Activated T-helper 17 cell treated with anti-CD3 and anti-CD28 coated beads, Interleukin-2, amount 50 U/mL, for 72 hours (primary cell): ENCODE measurements at places on chromosomes 3 and 15. TPM values are rescaled to one million over a fixed set of nuclear protein-coding genes. Genes with fewer than 3 reads are reported as not detected.

DNA sequence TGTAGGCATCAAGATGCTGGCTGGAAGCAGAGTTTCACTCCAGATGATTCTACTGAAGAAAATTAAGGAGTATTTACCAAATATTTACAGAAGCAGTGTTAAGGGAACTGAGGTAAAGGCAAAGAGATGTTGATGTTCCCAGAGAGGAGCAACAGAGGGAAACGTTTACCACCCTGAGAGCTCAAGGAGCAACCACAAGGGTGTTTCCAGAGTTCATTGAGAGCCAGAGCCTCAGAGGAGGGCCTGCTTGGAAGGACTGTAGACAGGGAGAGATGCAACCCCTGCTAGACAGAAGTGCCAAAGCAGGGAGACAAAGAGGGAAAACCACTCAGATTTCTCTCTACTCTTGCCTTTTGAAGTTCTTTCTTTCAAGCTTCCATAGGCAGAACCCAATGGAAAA, 474.5 kb downstream of the RBMS3 start:
- no peak for ATAC-seq

DNA sequence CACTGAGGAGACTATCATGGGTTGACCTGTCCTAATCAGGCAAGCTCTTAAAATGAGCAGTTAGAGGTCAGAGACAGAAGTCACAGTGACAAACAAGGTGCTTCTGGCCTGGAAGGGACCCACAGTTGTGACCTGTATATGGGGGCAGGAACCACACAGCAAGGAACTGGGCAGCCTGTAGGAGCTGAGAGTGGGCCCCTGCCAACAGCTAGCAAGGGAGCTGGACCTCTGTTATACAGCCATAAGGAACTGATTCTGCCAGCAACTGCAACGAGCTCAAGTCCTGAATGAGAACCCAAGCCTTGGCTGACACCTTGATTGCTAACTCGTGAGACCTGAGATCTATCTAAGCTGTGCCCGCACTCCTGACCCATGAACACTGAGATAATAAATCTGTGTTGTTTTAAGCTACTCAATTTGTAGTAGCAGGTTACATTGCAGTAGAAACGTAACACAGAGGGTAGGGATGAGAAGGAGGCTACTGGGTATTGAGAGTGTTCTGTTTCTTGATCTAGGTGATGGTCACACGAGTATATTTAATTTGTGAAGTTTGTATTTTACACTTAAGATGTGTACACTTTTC, 44.5 kb upstream of the MAGI1 start:
- ATAC-seq: no peak

DNA sequence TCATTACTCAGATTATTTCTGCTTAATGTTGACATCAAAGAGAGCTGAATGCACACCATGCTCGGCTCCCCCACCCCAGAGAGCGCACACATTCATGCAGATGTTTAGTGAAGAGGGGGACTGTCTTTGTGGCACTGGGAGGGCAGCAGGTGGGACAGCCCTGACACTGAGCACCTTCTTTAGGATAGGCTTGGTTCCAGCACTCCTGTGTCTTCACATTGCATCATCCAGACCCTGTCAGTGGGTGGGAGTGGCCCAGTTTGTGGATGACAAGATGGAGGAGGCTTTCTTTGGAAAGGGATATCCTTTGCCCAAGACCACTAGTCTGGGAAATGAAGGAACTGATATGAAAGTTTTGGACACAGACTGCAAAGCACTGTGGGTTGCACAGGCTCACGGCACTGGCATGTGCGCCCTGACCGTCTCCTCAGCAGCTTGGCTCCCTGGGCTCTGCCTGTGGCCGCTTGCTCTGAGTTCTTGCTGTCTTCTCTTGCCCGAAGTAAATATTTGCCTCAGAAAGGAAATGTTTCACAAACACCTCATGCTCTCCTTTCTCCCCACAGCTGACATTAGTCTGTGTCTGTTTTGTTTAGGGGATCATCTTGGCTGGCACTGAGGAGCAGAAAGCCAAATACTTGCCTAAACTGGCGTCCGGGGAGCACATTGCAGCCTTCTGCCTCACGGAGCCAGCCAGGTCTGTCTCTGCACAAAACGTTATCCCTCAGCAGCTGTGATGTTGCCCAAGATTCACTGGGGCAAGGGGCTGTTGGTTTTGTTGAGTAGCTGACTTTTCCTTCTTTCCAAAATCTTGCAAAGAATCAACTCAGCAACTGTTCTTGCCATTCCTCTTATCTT, 16.6 kb downstream of the ACAD9 start:
- ATAC-seq: no peak

TM6SF1 gene
- total RNA-seq: 0.61 TPM

DNA sequence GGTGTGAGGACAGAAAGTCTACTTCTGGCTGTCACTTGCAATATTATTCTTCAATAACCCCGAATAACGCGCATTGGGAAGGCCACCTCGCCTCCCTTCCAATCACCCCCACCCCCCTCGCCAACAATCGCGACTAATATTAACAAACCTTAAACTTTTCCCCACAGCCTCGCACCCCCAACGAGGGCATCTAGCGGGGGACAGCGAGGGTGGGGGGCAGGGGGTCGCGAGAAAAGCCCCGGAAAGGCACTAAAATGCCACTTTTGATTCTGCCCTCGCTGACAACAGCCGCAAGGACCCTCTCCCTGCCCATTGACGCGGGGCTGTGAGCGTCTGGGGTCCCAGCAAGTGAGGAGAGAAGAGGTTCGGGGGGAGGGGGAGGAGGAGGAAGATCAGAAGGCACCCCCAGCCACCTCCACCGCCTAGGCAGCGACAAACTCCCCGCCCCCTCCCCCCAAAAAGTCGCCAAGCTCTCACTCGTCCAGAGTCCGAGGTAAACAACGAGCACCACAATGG, 868 bp downstream of the SATB1 start:
- ATAC-seq: peak; percentile 0

UQCRC1 gene
- total RNA-seq: 177 TPM

SPTSSB gene
- not detected for total RNA-seq

GRCh38 chr3:53519065-53519709, 24.8 kb downstream of the CACNA1D start:
- ATAC-seq: no peak

GRK7 gene
- total RNA-seq: 0.09 TPM

- no peak for ATAC-seq
Measured at GRCh38 chr3:186121278-186121677, 12.4 kb upstream of the ETV5 start.

AGTR1 gene
- not detected for total RNA-seq

GRCh38 chr15:37900326-37901221, 33.9 kb upstream of the TMCO5A start:
- ATAC-seq: no peak

DNA sequence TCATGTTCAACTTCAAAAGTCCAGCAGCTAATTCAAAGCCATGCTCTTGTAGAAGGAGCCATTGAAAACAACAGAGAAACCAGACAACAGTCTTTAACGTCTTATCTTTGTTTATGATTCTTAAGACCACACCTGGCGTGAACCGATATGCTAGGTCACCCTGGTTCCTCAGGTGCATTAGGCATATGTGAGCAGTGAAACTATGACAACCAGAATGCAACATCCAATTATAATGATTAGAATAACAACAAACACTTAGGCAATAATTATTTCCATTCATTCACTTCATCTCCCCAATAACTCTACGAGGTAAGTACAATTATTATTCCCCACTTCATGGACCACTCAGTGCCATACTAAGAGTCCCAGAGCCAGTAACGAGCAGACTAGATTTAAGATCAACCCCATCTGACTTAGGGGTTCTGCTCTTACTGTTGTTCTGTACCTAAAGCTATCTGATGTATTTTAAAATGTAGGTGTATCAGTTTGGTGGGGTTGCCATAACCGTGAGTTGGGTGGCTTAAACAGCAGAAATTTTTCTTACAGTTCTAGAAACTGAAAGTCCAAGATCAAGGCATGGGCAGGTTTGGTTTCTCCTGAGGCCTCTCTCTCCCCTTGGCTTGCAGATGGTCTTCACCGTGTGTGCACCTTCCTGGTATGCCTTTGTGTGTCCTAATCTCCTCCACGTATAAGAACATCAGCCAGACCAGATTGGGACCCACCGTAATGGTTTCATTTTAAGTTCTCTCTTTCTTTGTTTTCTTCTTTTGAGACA, 997.8 kb upstream of the CFAP20DC start:
- peak; percentile 13 for ATAC-seq

DNA sequence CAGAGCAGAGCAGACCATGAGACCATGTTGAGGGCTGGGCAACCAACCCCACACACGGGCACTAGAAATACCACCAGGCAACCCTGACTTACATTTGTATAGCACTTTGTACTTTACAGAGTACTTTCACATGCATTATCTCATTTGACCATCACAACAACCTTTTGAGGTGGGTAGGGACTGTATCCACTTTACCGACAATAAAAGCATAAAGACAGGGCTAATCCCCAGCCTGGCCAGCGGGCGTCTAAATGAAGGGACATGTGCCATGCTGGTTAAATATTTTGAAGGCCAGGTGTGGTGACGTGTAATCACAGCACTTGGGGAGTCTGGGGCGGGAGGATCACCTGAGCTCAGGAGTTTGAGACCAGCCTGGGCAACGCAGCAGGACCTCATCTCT, 23.6 kb downstream of the RASGRP1 start:
- ATAC-seq: peak; percentile 15

- no peak for ATAC-seq
Measured at GRCh38 chr3:4664412-4664811, 171.3 kb downstream of the ITPR1 start.

BCL2A1 gene
- total RNA-seq: 77.0 TPM

DNA sequence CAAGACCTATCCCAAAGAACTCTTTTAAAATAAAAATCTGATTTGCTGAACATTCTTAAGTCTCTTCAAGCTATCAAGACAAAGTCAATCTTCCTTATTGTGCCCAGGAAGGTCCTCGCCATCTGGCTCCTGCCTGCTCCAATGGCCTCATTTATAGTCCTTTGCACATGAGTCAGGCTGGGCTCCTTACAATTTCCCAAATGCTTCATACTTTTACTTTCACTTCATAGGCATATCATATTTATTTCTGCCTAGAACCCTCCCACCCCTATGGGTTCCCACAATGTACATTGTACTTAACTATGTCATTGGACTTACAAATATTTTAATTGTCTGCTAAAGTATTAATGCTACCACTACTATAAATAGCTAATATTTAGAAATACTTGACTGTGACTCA, 9.1 kb downstream of the THRB start:
- ATAC-seq: no peak

GRCh38 chr3:118229196-118229595, 805.5 kb downstream of the IGSF11 start:
- no peak for ATAC-seq

TM4SF4 gene
- not detected for total RNA-seq

VIPR1 gene
- 12.1 TPM for total RNA-seq

DNA sequence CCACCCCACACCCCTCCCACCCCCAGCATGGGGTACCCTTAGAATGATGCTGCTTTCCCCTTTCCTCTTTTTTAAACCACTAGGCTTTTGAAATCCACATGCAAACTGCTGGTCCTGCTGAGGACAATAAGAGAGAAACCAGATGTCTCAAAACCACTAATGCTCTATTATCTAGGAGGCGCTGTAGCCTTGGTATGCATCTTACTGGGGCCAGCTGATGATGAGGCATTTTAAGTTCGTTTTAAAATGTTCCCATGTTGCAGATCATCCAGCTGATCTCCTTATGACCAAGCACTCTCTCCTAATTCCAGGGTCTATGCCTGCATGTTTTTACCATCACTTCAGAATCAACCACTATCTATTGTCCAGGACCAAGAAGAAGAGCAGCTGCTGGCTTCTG, 1.3 kb downstream of the NME9 start:
- ATAC-seq: no peak

- ATAC-seq: no peak
Measured at GRCh38 chr15:96042734-96043224, 287.7 kb upstream of the NR2F2 start.

- ATAC-seq: no peak
Measured at GRCh38 chr3:139935866-139936817, 1.2 kb downstream of the CLSTN2 start.

DNA sequence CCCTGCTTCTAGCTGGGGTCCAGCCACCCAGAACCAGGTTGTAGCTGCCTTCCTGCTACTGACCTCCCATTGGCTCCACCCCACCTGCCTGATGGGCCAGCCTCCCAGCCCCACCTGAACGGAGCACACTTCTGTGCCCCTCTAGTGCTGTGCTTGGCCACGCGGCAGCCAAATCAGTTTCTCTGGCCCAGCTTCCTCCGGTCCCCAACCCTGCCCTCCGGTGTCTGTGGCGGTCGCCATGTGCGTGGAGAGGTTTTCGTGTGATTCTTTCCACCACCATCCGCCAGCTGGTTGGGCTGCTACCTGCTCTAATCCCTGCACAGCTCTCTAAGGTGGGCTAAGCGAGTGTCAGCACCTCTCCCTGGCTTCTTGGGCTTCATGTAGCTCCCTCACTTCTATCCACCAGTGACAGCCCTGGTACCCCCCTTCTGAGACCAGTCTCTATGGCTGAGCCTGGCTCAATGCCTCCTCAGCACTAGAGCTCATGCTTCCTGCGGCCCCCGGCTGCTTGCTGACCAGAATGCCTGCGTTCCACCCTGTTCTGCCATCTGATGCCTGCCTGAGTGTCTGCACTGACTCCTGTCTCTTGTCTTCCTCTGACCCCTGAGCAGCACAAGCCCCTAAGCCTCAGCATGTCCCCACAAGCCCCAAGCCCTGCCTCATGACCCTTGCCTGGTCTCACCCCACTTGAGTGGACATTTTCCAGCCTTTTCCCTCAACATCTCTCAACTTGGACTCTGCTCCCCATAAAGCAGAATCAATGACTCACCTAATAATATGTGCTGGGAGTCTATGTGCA, 23.2 kb upstream of the MAGEF1 start:
- no peak for ATAC-seq

DNA sequence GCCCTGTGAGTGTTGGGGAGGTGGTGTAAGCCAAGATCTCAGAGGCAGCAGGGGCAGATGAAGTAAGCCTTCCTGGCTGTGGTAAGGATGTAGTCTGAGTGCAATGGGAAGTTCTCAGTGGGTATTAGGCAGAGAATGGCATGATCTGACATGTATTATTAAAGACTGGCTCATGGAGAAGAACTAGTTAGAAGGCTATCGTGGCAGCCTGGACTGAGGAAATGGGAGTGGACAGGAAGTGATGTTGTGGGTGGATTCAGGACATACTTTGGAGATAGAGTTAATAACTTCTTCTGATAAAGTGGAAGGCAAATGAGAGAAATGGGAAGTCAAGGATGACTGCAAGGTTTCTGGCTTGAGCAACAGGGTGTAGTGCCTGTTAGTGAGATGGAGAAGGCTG, 250.9 kb upstream of the CFAP20DC start:
- no peak for ATAC-seq

CFAP20DC gene
- total RNA-seq: 6.2 TPM

DNA sequence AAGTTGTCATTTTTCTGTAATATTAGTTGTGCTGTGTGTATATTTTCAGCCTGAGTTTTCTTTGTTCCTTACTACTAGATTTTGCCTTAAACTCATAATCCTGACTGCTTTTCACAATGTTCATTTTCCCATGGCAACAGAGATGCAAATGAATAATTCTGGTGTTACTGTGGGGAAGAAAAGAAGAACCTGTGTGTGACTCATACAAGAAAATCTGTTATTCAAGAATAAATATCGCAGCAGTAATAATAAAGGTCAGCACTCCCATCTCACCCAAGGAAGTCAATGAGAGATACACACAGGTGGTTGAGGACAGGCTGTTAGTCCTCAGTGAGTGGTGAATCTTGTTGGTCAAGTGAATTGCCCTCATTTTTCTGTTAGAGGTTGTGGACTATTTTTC, 656.6 kb upstream of the NAALADL2 start:
- no peak for ATAC-seq
